ENCODE measurements at places on chromosomes 3 and 15. TPM values are rescaled to one million over a fixed set of nuclear protein-coding genes. Genes with fewer than 3 reads are reported as not detected.

P2RY13 gene
- not detected for polyA plus RNA-seq

TMEM158 gene
- polyA plus RNA-seq: not detected

SMCO1 gene
- polyA plus RNA-seq: not detected

MASP1 gene
- not detected for polyA plus RNA-seq

ITGA11 gene
- polyA plus RNA-seq: not detected

PPP2R3A gene
- 0.20 TPM for polyA plus RNA-seq

ITIH4 gene
- 0.08 TPM for polyA plus RNA-seq

CSPG4 gene
- polyA plus RNA-seq: not detected

MOBP gene
- not detected for polyA plus RNA-seq

OR5K2 gene
- not detected for polyA plus RNA-seq

GRCh38 chr15:77311618-77312398 is 108.1 kb downstream of the PEAK1 start:
- no peak for DNase-seq

GRCh38 chr3:85360742-85361387 is 402.1 kb downstream of the CADM2 start:
- DNase-seq: no peak

- no peak for DNase-seq
Measured at GRCh38 chr15:55124616-55125015, 72.1 kb downstream of the RSL24D1 start.

DNA sequence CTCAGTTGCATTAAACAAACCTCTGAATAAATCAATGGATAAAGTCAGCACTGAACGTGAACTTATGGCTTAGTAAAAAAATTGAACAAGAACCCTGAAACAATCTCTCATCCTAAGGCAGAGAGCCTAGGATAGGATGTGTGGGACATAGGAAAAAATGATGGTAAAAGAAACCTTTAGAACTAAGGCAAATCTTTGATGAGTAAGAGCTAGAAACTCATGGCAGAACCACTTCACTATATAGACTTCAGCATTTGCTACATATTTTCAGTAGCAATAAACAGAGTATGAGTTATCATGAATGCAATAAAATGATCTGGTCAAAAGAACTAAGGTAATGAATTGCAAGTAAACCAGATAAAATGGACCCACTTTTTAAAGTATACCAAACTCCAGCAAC is 725.8 kb upstream of the DPPA4 start:
- no peak for DNase-seq

DNA sequence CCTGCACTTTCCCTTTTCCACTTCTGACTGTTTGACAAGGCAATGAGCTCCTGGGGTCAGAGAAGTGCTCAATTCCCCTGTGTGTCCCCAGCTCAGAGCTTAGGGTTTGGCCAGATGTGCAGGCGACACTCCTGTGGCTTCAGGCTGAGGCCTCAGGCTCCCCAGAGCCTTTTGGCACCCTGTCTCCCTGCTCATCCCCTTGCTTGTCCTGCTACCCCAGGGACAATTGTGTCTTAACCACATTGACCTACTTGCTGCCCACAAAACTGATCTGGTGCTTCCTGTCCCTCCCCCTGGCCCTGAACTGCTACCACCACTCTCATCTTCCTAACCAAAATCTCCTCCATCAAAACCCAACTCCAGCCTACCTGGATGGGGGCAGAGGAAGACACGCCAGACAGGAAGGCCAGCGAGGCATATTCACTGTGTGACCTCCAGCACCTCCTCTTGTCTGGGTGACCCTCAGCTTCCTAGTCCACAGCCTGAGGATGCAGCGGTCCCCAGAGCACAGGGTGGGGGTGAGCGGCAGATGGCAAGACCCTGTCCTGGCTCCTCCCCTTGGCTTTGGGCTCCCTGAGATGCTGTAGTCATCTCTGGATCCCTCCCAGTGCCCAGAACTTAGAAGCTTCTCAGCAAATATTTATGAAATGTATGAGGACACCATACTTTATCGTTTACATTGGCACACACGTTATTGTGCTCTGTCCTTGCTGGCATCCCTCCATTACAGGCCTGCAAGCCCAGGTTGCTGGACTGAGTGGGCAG is 98.9 kb upstream of the SLC6A6 start:
- no peak for DNase-seq

DNA sequence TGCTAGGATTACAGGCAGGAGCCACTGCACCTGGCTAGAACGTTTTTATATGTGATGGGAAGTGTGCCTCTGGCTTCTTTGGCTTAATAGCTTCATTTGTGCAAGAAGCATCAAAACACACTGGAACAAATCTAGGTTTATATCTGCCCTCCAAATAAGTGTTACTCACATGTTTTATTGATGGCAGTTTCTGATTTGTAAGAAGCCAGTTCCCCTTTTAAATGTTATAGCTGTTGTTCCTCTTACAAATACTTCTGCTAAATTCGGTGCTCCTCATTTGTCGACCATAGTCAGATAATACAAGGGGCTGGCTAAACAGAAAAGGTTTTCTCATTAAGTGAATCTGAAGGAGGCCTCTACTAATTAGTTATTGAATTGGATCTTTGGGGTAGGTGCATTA is 307.1 kb upstream of the SEMA6D start:
- DNase-seq: no peak

DNA sequence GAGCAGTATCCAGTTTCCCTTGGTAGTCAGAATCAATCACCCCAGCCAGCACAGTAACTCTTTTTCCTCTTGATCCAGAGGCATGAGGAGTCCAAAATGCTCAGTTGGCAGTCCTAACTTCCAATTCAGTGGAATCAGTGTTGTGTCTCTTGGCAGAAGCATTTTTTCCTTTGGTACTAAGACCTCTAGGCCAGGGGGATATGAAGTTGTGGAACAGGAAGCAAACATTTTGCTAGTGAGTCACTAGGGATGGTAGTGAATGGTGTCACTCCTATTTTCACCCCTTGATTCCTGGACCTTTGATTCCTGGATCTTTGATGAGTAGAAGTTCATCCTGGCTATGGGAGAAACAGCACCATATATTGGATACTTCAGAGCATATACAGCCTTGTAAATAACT is 70.5 kb upstream of the ALDH1A3 start:
- no peak for DNase-seq

DNA sequence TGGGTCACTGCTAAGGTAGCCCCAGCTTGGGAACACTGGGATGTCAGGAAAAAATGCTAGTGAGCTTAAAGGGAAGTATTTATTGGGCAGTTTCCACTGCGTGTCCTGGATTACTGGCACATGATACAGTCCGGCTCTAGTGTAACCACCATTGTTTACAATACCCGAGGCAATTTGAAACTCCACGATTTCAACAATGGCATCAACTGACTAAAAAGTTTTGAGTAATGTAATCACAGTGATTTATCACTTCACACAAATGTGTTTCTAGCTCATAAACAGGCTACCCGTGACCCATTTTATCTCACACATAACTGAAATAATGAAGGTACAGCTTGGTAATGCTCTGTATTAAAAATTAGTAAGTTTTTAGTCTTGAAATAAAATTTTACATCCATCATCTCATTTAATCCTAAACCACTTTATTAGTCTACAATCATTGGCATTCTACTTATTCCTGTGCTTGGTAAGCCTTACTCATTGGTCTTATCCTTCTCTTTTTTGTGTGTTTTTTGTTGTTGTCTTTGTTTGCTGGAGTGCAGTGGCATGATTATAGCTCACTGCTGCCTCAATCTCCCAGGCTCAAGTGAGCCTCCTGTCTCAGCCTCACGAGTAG is 7.6 kb downstream of the ZMAT3 start:
- no peak for DNase-seq

DNA sequence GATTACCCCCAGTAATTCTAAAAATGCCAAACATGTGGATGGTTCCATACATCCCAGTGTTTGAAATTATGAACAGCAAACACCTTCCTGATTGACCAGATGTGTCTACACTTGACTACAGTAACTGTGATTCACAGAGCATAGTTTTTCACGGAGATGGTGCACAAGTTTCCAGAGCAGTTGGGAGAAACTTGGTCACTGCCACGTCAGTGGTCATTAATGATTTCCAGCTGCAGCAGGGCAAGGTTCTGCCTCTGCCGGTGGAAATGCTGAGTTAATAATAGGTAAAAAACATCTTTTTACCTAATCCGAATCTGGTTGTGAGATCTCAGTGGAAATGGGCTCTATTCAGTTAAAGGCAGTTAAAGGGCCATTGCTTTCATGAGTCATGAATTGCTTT is 154.1 kb upstream of the FEZF2 start:
- no peak for DNase-seq

GRCh38 chr3:9231471-9231870 is 18.0 kb downstream of the SRGAP3 start:
- DNase-seq: no peak

DNA sequence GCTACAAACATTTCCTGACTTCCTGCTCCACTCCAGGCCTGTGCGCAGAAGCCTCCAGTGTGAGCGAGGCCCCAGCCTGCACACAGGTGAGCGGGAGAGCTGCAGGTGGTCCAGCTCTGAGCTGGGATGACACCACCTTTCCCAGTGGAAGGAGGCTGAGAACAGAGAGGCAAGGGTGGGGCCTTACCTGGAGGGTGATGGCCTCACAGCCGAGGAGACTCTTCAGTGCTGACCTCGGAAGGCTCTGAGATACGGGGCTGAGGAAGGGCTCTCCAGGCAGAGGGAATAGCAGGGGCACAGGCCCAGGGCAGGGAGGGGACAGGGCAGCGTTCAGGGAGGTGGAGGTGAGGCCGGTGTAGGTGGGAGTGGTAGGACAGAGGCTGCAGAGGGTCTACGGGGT is 70.8 kb downstream of the EFCAB12 start:
- no peak for DNase-seq

GRCh38 chr3:153976891-153977554 is 144.2 kb upstream of the ARHGEF26 start:
- no peak for DNase-seq

DNA sequence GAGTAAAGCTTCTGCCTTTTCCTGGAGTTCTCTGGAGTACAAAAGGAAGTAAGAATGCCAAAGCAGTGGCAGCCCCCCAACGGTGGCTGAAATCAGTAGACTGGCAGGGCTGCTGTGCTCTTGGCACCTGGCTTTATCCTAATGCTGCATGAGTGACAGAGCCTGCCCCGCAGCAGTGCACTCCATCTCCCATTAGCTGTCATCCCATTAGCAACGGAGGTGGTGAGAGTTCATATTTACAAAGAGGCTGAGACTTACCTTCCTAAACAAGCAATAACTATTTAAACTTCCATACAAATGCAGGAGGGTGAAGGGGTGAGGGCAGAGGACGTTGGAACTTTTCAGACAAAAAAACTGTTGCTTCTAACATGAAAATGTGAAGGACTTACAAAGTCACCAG is 51.9 kb downstream of the SERPINI1 start:
- DNase-seq: no peak

DNA sequence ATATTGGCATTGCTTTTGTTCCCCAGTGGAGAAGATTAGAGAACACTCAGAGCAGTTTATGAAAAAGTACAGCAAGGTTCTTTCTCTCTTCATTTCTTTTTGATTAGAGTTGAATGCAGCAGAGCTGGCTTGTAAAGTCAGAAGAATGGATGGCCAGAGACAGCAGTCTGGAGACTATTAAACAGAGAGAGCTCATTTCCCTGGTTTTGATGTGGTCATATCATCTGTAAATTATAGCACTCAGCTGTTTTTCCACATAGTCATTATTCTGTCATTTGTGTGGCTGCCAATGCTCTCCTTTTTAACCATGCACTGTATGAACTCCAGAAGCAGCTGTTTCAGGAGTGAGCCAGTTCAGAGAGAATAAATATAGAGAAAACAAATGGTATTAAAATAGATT is 177.4 kb upstream of the CRBN start:
- no peak for DNase-seq

All from naive thymus-derived CD4-positive, alpha-beta T cell (primary cell).